CD4-positive, CD25-positive, alpha-beta regulatory T cell (primary cell): ENCODE measurements at places on chromosomes 4 and X.
A peak's percentile ranks its signal among the peaks of the same experiment; 100 is the strongest.

DNA sequence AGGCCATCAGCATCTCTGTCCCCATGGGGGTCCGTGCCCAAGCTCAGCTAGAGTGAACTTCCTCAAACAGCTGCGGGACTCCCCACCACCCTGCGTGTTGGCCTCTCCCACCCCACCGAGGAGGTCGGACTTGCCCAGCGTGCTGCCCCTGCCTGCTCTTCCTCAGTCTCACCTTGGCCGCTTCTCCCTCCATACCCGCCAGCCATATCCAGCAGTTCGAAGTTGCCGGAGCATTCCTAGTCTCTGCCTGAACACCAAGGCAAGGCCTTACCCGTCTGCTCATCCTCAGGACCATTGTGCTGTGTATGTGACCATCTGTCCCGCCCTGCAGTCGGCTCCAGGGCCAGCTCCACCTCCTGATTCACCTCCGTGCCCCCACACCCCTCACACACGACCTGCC is 84.5 kb downstream of the WFS1 start:
- DNase-seq, result no peak

GRCh38 chrX:54430519-54430918 is 9.7 kb upstream of the TSR2 start:
- no peak for DNase-seq

GRCh38 chr4:117550085-117550484 is 464.7 kb upstream of the TRAM1L1 start:
- DNase-seq, result no peak

GRCh38 chr4:44160776-44161367 is 287.7 kb downstream of the KCTD8 start:
- no peak for DNase-seq

GRCh38 chr4:28490669-28491068 is 1630.0 kb downstream of the STIM2 start:
- DNase-seq, result no peak

GRCh38 chr4:25001509-25001908 is 29.2 kb downstream of the LGI2 start:
- DNase-seq, result no peak

- DNase-seq, result peak; percentile 30
These were observed 92.6 kb downstream of the NXF2 start for GRCh38 chrX:102339312-102340298.

- DNase-seq, result no peak
These were observed 177.3 kb upstream of the FAM9B start for GRCh38 chrX:9211269-9211668.

GRCh38 chr4:92885632-92886031 is 581.9 kb downstream of the GRID2 start:
- no peak for DNase-seq

DNA sequence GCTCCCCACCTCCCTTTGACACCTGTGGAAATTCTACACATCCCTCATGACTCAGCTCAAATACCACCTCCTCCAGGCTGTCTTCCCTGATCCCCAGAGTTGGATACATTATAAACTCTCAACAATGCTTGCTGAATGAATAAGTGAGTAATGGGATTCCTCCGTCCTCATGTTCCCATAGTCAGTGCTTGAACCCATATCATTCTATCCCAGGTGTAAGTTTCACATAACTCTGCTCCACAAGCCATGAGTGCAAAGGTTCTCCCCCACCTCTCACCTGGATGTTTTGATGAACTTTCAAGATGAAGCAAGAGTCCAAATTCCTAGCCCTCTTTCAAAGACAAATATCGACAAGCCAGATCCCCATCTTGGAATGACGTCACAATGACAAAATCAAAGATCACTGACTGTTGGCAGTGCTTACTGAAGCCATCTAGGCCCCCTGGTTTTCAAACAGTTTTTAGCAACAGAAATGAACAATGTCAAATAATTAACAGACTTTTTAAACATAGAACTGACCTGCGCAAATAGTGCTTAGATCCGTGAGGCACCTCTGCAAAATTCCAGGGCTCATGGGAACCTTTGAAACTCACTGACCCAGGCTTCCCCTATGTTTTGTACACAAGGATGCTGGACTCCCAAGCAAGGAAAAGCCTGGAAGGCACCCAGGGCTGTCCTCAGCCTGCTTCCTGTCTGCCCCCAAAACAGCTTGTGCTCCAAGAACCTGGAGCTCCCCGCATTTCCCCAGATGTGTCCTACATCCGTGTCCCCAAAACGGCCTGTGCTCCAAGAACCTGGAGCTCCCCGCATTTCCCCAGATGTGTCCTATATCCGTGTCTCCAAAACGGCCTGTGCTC is 4.0 kb downstream of the SLC2A9 start:
- no peak for DNase-seq

- DNase-seq, result no peak
These were observed 5.9 kb downstream of the HPGD start for GRCh38 chr4:174516345-174516744.
